GM03348 (cell line): ENCODE measurements at places on chromosomes 3 and 15.

DNA sequence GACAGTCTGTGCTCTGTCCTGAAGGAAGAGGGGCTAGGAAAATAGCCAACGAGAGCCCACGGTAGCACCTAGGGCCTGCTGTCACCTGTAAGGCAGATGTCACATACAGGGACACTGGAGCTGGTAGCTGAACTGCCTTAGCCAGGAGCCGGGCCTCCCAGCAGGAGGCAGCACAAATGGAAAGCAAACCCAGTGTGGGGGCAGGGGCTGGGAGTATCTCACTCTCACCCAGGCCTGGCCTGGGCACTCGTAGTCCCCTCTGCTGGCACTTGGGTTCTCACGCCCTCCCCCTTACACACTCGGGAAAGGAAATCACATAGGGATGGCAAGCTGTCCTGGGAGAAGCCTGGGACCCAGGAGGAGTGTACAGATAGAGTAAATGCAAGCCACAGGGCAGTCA, 173.1 kb upstream of the CHRNA7 start:
- no peak for DNase-seq

GRCh38 chr3:32818229-32818969, 602 bp downstream of the TRIM71 start:
- no peak for DNase-seq

DNA sequence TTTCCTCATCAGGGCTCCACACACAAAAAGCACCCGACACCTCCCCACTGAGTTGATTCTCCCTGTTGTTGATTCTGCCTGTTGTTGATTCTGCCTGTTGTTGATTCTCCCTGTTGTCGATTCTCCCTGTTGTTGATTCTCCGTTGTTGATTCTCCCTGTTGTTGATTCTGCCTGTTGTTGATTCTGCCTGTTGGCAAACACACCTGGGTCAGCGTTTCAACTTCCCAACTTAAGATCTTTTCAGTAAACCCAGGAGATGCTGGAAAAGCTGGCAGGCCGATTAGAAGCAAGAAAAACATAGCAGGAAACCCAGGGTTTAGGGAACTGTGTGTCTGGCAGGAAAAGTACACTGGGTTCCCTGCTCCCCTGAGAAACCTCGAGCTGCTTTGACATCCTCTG, 47.9 kb downstream of the TNK2 start:
- DNase-seq: no peak

DNA sequence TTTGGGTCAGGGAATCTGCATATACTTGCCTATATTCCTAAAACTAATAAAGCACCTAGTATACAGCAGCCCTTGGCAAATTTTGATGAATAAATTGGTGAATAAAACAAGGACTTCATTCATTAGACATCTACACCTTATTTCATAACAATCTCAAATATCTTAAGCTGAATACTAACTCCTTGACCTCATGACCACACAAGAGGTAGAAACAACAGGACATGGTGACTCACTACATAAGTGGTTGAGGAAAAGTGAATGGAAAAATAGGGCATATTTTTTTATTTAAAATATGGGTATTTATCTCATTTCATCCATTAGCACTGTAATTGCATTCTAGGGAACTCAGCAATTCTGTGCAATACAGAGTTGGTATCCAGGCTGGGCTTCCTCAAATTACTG, 7.8 kb upstream of the STAC start:
- DNase-seq: peak; percentile 20

DNA sequence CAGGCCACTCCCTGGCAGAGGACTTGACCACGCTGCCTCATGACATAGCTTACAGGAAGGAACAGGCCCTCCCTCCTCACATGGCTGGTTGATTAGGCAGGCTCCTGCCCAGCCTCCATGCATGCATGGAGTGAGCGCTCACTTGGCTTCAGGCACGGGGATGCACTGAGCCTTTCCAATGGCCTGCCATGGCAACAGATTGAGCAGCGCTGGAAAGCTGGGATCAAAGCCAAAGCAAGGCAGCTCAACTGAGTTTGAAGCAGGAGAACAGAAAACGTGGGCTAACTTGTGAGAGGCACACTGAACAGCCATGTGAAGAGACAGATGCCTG, 5.9 kb upstream of the GRAMD2A start:
- peak; percentile 82 for DNase-seq

- peak; percentile 74 for DNase-seq
Measured at GRCh38 chr15:68354923-68355322, 77.0 kb downstream of the ITGA11 start.

DNA sequence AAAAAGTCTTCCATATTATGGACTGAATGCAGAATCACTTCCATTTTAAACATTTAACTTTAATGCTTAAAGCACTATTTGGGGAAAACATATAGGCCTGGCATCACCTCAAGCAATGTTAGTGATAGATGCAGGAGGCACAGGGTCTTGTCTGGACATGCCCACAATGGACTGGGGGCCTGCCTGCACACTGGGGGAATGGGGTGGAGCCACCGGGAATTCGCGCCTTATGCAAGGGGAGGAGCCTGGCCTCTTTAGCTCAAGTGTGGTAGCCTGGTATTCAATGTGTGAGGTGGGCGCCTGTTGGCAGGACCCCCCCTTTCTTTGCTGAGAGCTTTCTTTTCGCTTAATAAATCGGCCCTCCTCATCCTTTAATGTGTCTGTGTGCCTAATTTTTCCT, 29.9 kb downstream of the ACKR4 start:
- DNase-seq: no peak

DNA sequence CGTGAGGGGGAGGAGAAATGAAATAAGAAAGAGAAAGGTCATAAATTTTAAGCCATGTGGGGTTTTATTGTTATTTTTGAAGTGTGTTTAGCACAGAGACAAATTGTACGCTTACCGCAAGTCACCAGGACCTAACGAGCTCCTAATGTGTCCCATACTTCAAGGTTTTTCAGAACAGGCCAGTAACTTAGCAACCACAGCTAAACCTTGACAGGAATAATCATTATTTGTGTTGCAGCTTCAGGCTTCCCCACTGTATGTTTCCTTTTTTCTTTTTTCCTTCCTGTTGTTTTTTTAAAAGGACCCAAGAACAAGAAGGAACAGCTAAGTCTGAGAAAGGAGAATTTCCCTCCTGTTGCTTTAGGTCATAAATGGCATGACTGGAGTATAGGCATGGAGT, 160.8 kb downstream of the TUSC7 start:
- DNase-seq: no peak

DNA sequence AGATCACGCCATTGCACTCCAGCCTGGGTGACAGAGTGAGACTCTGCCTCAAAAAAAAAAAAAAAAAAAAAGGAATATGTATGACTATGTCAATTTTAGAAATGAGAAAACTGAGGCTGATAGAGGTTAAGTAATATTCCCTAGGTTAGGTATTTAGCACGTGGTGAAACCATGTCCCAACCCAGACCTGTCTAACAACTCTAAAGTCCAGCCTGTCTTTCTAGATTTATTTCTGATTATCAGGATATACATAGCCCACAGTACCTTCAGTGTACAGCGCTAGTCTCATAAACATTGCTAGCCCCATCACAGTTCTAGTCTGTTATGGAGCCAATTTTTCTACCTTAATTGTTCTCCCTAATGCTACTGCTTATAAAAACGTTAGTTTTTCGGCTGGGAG, 88.4 kb upstream of the RAP2B start:
- no peak for DNase-seq

GRCh38 chr15:89409184-89410038, 74.8 kb upstream of the POLG start:
- no peak for DNase-seq

DNA sequence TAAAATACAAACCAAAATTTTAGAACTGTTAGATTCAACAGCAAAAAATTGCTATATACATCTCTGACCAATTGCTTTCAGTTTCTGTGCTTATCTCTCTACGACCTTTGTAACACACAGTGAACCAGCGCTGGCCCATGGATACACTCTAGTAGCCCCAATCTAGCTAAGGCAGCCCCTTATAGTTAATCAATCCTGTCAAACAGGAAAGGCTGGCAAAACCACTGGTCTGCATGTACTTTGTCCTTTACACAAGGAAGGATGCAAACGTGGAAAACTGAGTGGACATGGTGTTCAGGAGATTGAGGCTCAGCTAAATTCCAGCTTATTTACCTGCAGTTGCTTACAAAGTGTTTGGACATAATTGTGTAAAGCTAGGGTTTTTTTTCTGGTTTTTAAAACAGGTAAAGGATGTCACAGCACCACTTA, 25.9 kb downstream of the ADGRG7 start:
- no peak for DNase-seq

DNA sequence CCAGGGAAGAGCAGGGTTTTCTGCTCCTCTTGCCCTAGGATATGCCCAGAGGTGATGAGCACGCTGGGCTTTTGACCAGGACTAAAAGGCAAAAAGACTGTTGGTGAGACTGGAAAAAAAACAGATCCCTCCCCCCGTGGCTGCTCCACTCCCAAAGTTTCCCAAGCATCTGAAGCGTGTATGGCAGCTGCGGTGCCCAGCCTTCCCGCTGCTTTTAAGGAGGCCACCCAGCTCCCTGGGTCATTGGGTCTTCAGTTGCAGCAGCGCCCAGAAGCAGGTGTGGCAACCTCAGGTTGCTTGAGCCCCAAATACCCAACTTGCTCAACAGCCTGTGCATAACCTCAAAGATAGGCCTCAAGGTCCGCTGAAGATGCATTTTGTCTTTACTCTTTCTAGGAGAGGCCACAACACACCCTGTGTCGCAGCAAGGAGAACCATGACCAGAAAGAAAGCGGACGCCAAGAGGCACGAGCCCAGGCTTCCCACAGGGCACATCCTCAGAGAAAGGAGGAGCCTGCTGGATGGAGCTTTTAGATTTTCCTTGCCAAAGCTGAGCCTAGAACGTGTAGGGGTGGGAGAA, 2.0 kb downstream of the SRGAP3 start:
- no peak for DNase-seq

DNA sequence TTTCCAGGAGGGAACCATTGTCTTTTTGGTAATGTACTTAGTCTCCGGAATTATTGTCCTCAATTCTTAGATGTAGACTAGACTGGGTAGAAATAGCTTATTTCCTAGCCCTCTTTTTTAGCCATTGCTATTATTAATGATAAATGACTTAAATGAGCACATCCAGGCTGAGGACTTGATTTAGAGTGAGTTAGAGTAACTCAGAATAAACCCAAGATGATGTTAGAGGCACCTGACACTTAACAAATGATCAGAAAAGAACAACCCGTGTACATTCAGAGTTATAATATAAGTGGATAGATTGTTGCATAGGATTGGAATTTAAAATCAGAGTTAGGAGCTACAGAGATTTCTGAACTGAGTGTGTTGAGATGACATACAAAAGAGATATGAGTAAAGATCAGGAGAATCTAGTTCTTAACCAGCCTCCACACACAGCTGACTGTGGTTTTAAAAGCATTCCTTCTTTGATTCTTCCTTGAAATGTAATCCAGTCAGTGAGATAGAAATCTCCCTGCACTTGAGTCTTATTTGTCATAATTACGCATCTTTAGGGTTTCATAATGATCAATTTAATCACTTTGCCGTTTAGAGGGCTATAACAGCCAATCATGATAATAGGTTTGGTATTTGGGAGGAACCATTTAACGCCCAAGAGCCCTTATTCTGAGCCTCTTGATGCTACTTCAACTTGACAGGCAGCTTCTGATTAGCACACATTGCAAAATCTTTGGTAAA, 366.5 kb downstream of the GAP43 start:
- DNase-seq: peak; percentile 47

DNA sequence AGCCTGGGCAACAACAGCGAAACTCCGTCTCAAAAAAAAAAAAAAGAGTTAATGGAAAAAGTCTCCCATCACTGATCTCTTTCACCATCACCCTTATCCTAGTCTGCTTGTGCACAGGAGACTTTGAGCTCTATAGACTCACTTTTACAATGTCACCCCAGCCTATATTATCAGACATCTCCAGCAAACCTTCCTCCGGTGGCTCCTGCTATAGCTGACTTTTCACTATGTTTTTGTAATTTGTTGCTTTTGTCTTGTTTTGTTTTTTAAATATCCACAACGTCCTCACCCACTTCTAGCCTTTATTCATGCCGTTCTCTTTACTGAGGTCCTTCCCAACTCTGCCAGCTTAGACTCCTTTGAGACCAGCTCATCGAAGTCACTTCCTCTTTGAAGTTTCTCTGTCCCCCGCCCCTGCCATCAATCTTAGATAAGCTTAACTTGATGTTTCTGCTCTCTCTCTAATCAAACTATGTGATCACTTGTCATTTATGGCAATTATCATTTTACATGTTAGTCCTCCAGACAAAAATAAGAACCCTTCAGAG, 82.7 kb upstream of the CHD2 start:
- DNase-seq: no peak

DNA sequence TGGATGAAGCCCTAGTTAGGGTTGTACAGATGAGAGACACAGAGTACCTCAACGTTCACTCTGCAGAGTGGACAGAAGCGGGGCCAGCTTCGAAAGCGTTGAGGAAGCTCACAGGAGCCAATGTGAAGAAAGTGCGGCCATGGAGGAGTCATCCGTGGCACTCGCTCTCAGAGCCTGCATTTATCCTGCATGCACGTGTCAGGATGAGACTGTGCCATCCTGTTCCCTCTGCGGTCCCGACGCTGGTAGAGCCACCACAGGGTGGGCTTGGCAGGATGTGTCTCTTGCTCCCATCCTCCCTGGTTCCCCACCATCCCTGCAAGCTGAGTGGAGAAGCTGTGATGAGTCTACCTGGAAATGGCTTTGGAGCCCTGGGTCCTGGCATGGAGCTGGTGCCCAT, 39.3 kb downstream of the KLHL25 start:
- no peak for DNase-seq
